ENCODE measurements at places on chromosomes 6 and 20.

GRCh38 chr6:52579006-52579660, 2.3 kb upstream of the TRAM2 start:
- no peak for DNase-seq

DNA sequence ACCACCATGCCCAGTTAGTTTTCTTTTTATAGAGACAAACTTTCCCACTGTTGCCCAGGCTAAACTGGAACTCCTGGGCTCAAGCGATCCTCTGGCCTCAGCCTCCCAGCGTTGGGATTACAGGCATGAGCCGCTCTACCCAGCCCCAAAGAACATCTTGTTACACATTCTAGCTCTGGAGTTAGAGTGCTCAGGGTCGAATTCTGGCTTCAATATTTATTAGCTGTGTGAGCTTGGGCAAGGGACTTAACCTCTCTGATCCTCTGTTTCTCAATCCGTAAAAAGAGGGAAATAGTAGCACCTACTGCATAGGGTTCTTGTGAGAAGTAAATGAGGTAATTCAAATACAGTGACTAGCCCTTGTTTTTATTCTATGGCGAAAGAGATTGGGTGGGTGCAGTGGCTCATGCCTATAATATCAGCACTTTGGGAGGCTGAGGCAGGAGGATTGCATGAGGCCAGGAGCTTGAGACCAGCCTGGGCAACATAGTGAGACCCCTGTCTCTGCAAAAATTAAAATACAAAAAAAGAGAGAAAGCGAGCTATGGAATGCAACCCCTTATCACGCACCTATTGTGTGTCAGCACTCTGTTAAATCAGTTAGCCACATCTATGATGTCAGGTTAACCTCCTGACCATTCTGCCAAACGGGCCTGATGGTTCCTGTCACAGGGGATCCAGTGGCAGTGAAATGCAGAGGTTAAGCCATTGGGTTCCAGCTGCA, 19.7 kb downstream of the BCAS4 start:
- no peak for DNase-seq

DNA sequence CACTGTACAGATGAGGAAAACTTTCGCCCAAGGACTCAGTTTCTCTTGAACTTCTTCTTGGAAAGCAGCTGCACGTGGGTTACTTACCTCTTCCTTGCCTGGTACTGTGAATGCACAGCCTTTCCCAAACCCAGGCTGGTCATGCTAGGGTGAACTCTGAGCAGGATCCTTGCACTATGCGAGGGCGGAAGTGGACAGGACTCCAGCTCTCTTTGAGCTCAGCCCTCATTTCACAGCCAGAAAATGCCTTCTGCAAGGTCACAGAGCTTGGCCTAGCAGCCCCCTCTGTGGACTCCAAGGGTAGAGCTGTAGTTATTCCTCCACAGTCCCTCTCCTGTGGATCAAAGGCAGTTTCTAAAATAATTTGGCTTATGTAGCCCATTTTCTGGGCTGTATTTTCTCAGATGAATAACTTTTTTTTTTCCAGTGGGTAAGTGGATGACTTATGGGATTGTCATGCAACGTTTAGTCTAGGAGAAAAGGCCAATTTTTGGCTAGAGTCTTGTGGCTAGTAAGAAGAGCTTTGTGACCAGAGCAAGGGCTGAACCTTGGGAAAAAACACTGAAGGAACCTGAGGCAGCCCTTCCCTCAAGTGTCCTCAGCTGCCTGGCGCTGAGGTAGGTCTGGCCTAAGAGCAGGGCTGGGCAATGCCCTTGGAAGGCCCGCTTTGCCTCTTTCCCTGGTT, 172.7 kb downstream of the SCP2D1 start:
- DNase-seq: no peak

- no peak for DNase-seq
These were observed 214.6 kb upstream of the CNR1 start for GRCh38 chr6:88380618-88381288.

All from NCI-H1436 treated with DMSO at 0.1 percent for 48 hours (cell line).